NCI-H1105 treated with DMSO at 0.1 percent for 48 hours (cell line): ENCODE measurements at places on chromosomes 3 and 15.
A peak's percentile ranks its signal among the peaks of the same experiment; 100 is the strongest.

GRCh38 chr15:70142322-70143191 lies 44.8 kb upstream of the TLE3 start:
- no peak for DNase-seq

DNA sequence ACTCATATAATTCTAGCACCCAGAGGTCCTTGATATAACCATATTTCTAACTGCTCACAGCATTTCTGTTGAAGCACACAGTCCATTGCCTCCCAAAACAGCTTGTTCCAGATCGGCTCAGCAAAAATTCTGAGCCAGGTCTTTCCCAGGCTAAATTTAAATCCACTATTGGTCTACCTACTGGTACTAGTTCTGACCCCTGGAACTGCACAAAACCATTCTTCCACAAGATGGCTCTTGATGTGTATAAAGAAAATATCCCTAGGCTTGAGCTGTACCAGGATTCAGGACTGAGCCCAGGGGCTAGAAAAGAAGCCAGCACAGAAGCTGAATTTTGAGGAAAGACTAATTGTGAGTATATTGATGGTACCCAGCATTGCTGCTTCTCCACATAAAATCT lies 75.4 kb upstream of the ABHD17C start:
- DNase-seq: no peak

GRCh38 chr3:39025222-39025970 lies 26.3 kb downstream of the SCN11A start:
- DNase-seq: no peak

DNA sequence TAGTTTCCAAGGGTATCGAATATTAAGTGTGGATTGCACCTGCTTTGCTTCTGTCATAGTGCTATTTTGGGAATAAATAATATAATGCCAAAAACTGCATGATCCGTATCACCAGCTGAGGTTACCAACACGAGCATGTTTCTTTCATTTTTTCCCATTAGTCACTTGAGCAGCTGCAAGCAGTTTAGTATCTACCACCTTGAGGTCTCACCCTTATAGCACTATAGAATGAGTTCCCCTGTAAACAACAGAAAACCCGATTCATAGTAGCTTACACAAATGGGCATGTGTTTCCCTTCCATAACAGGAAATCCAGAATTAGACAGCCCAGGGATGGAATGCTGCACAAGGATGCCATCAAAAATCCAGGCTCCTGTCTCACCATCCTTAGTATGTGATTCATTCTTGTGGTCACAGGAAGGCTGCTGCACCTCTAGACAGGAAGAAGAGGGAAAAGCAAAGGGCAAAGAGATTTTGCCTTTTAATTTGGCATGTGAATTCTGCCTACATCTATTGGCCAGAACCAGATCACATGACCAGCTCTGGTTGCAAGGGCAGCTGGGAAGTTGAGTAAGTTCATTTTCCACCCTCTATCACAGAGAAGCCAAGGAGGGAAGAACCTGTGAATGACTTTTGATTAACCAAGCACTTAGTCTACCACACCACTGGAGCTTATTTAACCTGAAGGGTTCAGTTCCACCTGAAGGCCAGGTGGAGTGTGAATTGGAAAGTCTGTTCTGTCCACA lies 91.3 kb upstream of the SLC25A36 start:
- DNase-seq: no peak

DNA sequence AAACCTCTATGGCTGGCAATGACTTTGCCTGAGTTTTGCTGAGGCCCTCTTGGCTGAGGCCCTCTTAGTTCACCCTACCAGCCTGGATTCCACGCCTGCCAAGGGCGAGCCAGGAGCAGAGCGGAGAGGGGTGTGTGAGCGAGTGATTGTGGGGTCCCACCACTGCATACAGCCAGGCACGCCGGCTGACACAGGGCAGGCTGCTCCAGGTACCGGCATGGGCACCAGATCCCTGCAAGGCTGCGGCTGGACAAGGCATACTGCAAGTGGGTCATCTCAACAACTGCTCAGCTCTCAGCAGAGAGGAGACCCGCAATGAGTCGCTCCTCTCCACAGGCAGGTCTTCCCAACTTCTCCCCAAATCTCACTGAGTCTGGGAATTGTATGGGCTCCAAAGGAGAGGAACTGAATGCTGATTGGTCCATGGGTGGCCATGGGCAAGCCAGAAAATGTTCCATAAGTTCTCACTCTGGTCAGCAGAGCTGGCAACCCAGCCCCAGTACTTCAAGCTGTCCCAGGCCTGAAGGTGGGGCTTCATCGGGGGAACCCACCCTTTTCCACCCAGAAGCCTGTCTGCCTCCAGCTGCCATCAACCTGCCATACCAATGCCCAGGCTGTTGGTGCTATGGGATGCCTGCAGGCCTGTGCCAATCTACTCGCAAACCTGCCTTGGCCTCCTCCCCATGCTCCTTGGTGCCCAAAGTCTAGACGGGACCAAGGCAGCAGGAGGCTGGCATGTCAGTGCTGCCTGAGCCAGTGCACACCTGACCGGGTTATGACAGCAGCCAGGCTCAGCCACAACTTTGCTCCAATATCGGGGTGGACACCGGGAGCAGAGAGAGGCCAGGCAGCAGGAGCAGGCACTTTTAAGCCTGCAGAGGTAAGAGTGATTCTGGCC lies 1273.6 kb upstream of the GBE1 start:
- no peak for DNase-seq

DNA sequence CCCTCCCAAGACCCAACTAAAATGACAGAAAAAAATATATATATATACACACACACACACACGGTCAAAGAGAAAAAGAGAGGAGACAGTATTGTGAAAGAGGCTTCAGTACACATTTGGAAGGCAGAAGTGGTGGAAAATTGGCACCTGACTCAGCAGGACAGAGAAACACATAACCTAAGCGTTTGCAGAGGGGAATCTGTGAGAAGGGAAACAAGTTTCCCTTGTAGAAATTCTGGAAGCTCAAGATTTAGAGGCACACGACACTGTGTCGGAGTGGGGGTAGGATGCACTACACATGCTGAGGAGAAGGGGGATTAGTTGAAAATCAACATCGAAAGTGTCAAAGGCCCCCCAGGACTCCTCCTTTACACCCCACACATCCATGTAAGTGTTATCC lies 53.1 kb downstream of the PAK2 start:
- no peak for DNase-seq

DNA sequence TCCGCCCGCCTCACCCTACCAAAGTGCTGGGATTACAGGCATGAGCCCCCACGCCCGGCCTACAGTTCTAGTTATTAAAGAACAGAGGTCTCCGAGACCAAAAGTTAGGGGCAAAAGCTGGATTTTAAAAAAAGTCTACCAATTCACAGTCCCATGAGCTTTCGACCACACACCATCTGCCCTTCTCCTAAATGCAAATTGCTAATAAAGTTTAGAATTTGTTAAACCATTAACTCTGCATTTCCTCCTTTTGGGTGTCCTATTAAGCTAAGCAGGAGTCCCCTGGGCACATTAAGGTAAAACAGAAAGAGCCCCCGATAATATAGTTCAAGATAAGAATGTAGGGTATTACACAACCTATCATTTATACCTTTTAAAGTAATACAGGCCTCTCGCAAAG lies 322.7 kb downstream of the FOXP1 start:
- DNase-seq: no peak

DNA sequence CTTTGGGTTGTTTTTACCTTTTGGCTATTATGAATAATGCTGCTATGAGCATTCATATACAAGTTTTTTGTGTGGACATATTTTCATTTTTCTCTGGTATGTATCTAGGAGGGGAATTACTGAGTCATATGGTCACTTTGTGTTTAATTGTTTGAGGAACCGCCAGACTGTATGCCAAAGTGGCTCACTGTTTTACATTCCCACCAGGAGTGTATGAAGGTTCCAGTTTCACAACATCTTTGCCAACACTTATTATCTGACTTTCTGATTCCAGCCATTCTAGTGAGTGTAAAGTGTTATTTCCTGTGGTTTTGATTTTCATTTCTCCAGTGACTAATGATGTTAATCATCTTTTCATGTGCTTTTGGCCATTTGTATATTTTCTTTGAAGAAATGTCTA lies 51.8 kb downstream of the CMTM7 start:
- no peak for DNase-seq

- no peak for DNase-seq
Measured at GRCh38 chr3:42667096-42667522, 13.6 kb downstream of the ZBTB47 start.

DNA sequence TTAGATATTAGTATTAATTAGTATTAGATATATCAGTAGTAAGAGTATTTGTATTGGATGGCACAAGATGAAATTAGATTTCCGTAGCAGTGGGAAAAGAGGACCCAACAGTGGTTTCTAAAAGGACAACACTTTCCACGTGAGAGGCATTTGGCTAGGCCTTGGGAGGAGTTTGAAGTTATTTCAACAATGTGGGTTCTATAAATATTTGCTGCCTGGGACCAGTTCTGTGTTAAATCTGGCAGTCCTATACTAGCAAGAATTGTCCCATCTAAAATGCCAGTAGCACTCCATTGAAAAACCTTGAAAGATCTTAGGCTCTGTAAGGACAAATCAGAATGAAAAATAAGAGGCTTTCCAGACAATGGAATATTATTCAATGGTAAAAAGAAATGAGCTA lies 347.1 kb upstream of the DNAJC19 start:
- DNase-seq: no peak

- DNase-seq: peak; percentile 70
Measured at GRCh38 chr3:23701716-23702597, 103.8 kb upstream of the UBE2E1 start.

DNA sequence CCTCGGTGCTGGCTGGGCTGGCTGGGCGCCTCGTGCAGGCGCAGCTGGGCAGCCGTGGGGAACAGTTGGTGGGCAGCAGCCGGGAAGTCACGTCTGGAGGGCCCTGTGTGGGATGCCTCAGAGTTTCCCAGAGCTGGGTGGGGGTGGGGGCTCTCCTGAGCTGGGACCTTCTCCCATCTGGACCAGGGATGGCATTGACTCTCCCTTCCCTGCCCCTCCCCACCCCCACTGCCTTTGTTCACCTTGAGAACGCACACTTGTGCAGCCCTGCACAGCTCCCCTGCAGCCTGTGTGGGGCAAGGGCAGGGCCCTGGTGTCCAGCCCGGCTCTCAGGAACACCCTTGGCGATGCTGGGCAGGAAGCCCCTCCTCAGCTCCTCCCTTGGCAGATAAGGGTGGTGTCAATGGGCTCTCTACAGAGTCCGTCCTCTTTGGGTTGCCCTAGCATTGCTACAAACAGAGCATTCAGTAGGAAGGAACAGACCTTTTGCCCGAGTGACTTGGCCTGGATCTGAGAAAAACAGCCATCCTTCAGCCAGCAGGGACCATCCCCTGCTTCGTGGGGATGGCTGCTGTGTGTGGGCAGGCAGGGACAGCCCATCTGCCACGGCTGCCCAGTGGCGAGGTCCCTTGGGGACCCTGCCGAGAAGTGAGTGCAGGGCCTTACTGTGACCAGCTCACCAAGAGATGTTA lies 25.5 kb upstream of the KLF13 start:
- DNase-seq: no peak

DNA sequence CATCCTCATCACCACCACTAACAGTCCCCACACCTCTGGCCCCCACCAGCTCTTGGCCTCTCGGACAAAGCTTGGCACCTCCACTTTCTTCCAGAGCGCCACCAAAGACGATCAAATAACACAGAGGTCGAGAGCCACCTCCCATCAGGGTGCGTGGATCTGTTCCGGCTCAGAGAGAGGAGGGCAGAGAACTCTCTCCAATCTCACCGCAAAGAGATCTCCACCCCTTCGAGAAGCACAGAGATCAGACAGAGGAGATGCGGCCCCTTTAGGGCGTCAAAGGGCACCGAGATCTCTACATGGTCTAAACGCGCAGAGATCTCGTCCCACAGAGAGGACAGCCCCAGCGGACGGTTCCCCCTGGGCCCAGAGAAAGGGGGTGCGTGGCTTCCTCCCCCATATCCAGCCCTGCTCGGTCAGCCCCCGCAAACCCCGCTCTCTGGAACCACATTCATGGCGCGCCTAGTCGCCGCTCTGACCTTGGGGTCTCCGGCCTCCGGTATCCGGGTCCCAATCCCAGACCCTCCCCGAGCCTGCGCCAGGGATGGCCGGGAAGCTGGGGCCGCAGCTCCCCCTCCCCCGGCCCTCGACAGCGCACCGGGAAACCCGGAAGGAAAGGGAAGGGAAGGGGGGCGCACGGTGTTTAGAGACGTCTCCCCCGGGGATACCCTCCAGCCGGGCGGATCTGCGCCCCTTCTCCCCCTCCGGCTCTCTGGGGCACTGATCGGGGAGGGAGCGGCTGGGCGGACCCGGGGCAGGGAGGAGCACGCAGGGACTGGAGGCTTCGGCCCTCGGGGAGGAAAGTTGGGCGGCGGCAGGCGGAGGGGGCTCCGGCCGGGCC lies 608 bp downstream of the SCN5A start:
- no peak for DNase-seq

DNA sequence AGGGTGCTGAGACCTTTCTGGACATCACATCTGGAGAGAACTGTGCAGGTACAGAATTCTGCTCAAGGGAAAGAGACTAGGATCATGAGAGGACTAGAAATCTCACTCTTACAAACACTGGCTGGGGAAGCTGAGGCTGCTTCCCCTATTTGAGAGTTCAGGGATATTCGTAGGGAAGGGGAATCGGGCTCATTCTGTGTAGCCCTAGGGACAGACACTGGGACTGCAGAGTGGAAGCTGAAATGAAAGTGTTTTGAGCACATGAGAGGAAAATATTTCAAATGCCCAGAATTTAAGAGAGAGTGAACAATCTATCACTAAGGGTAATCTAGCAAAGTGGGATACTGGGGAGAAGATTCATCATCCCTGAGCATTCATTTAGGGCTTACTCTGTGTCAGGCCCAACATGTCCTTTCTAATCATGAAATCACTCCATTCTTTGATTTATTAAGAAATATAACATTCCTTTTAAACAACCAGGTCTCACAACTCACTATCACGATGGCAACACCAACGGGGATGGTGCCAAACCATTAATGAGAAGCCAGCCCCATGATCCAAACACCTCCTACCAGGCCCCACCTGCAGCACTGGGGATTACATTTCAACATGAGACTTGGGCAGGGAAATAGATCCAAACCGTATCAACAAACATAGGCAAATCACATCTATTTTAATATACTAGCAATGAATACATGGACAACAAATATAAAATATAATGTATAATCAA lies 63.0 kb downstream of the CPN2 start:
- DNase-seq: no peak

DNA sequence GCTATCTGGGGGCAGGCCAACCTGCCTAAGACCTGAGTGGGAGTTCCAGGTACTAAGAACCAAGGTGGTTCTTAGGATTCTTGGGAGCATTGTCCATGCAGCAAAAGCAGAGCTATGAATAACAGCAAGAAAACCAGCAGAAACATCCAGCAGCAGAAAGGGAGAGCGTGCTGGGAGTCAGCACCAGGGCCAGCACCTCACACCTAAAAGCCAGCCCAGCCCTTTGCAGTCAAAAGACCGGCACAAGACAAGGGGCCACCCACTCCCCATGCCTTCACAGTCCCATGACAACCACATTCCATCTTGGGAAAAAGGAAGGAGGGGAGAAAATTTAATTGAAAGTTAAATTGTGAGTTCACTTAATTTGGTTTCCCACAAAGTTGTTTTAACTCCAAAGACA lies 364.9 kb downstream of the AGBL1 start:
- no peak for DNase-seq
